ENCODE measurements at places on chromosomes 11 and 22.

DNA sequence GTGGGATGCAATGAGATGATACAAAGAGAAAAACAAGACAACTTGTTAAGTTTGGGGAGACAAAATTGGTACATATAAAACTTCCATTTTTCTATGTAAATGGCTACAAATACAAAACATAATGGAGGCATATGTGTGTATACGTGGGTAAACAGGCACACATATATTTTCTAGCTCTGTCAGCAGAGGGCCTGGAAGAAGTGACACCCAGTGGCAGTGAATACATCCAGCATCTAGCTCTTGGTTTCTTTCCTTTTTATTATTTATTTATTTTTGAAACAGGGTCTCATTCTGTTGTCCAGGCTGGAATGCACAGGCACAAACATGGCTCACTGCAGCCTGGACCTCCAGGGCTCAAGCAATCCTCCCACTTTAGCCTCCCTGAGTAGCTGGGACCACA, 5.0 kb upstream of the RASL10A start:
- DNase-seq = no peak

- no peak for DNase-seq
These were observed 4.6 kb upstream of the BIRC3 start for GRCh38 chr11:102312667-102313066.

DNA sequence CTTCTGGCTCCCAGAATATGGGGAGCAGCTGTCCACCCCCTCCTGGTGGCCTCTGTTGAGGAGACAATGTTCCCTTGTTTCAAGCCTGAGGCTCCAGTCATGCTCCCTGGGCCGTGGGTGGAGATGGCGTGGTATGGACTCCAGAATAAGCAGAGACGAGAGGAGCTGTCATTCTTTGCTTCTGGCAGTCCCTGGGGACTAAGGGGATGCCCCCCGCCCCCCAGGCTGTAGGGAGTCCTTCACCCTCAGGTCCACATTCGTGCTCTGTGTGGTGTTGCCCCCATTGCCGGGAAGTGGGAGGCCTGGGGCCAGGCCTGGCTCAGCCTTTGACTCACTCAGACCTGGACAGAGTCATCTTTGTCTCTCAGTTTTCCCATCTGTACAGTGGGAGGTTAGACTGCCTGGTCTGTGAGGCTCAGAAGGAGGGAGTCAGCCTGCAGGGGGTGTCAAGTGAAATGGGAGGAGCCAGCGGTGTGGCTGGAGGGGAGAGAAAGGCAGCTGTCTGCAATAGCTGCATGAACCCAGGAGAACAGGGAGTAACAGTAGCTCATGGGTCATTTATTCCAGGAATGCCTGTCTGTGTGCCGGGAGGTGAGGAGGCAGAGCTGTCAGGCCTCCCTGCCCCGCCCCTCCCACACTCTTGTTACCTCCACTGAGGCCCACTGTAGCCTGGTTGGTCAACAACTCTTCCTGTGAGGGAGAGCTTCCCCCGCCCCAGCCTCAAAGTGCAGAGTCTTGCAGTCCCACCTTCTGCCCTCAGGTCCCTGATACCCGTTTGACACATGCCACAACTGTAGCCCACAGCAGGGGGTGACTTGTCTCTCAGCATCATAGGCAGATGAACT, 6.3 kb downstream of the ARHGEF17 start:
- peak; percentile 99 for DNase-seq

GRCh38 chr11:47332303-47332711, 20.2 kb downstream of the MYBPC3 start:
- no peak for DNase-seq

DNA sequence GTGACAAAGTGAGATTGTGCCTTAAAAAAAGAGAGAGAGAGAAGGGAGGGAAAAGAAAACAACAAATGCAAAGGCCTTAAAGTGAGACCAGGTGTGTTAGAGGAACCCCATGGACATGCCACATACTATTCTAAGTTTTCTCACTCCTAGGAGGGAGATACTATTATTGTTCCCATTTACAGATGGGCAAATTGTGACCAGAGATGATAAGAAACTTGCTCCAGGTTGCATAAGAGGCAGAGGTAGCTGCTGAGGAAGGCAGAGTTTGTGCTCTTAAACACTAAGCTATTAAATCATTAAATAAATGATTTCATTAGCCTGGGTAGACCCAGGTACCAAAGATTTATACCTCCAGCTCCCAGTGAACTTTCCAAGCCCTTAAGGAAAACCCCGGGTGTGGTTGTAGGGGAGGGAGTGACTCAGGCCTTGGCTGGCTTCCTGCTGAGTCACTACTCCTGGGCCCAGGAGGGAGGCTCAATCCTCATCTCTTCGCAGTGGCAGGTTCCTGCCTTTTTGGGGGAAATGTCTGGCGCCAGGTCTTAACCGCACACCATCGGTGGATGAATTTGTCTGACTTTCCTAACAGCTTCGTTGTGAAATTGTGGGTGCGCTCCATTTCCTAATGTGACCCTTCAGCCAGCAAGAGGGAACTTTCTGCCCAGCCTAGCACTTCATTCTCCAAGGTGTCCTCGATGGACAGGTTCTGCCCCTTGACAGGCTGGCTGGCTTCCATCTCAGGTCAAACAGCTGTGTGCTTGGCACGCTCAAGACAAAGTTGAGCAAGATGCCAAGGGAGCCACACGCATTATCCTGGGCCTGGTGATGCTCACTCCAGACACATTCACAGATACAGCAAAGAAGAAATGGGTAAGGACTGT, 33.4 kb upstream of the PTPRJ start:
- DNase-seq = peak; percentile 100
